SIG-M5 (cell line): ENCODE measurements at places on chromosomes 16 and 17.
A peak's percentile ranks its signal among the peaks of the same experiment; 100 is the strongest.

- no peak for DNase-seq
Observed at GRCh38 chr16:72934636-72935403, 113.1 kb downstream of the ZFHX3 start.

- no peak for DNase-seq
Observed at GRCh38 chr16:85637808-85638647, 24.9 kb downstream of the GSE1 start.

GRCh38 chr16:51051671-51052070, 99.4 kb downstream of the SALL1 start:
- no peak for DNase-seq

DNA sequence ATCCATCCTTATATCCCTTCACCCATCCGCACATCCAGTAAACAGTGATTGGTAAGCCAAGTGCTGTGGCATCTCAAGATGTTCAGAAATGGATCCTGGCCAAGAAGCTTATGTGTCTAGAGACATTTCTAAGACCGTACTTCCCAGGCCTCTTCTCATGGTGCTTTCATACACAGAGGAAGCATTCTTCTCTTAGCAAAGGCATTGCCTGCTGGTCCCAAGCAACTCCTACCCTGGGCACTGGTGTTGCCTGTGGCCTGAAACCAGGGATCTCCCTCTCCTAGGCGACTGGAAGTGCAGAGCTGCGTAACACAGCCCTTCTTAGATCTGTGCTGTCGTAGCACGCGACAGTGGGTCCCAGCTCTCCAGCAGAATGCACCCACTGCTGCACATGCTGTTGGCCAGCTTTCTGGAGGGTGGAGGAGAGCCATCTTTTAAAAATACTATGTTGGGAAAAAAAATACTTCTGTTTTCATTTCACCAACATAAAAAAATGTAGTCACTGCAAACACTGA, 182.9 kb downstream of the CCDC182 start:
- no peak for DNase-seq

- no peak for DNase-seq
Observed at GRCh38 chr16:27195076-27195741, 8.1 kb upstream of the KDM8 start.

DNA sequence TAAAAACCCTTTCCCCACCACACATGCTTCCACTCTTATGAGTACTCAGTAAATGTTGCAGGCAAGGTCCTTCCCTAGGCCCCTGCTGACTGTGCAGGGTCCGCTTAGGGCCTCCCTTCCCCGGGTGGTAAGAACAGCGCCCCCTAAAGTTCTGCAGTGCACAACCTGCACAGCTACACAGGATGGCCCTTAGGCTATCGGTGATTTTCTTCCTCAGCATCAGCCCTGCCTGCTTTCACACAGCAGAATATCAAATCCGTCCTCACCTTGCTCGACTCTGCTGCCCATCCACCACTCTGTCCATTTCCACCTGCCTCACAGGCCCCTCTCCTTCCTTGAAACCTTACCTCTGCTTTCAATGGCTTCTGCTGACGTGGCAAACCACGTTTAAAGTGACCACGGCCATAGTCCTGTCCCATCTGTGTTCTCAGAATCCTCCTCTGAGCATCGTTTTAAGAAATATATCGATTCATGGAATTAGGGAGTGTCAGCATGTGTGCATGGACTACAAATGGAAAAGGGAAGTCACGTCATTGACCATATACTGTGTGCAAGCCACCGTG, 51.4 kb upstream of the TMEM132E start:
- DNase-seq = no peak

DNA sequence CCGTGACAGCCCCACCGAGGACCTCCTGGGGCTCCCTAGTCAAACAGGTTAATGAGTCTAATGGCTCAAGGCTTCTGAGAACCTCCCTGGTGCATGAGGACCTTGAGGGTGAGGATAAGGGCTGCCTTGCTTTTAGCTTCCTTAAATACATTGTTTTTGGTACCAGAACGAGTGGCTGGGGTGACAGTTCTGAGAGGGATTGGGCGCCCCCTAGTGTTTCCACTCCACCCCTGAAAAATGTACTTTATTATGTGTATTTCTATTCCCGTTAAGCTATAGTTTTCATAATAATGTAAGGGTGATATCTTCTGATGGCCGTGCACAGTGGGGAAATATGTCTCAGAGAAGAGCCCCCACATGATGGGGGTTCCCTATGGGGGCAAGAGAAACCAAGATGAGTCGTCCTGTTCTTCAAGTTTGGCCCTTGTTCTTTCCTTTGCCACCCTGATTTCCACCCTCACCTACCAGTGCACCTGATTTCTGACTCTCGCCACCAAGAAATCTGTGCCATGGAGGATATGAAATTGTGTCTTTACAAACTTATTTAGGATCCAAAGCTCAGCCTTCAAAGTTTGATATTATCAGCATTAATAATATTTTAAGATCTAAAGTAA, 14.5 kb upstream of the VWA3A start:
- peak; percentile 7 for DNase-seq

DNA sequence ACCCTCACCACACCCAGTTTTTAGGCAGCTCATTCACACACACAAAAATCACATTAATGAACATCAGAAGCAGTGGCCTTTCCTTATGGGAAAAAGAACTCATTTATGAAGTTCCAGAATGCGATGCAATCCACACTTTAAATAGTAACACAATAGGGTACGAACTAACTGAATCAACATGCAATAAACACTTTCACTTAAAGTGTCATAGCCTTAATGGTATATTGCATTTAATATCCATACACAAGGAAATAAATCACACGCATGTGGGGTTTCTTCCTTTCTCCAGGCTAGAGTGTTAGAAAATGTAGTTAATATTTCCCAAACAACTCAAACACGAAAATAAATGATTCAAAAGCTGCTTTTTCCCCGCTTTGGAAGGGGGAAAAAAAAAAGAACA, 19.7 kb downstream of the ADCY9 start:
- no peak for DNase-seq

DNA sequence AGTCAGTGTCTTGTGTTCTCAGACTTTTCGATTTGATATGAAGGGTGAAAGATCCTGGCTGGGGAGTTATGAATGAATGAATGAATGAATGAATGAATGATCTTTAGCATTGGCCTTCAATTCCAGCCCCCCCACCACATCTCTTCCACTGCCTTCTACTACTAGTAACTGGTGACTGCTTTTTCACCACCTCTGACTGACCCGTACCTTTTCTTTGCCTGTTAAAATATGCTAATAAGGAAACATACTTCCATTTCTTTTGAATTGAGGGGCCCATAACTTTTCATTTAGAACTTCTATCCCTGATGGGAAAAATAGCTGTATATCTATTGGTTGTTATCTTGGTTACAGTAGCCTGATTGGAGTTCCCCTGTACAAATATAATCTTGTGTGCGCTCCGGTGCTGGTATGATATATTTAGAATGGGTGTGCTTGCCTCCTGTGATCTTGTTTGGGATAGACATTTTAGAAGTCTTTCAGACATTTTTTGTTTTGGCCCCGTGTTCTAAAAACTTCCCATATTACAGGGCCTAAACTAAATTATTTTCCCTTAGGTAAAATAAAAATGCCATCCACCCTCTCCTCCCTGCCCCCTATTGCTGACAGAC, 3.4 kb downstream of the LYRM1 start:
- no peak for DNase-seq

- no peak for DNase-seq
Observed at GRCh38 chr17:385178-385835, 32.7 kb upstream of the RPH3AL start.

- DNase-seq = no peak
Observed at GRCh38 chr17:27366437-27366836, 72.5 kb downstream of the WSB1 start.

GRCh38 chr16:22789281-22789945, 24.5 kb upstream of the HS3ST2 start:
- DNase-seq = no peak

GRCh38 chr17:12627781-12628451, 37.8 kb upstream of the MYOCD start:
- DNase-seq = no peak

GRCh38 chr17:81176666-81177065, 10.6 kb upstream of the AATK start:
- DNase-seq = no peak

DNA sequence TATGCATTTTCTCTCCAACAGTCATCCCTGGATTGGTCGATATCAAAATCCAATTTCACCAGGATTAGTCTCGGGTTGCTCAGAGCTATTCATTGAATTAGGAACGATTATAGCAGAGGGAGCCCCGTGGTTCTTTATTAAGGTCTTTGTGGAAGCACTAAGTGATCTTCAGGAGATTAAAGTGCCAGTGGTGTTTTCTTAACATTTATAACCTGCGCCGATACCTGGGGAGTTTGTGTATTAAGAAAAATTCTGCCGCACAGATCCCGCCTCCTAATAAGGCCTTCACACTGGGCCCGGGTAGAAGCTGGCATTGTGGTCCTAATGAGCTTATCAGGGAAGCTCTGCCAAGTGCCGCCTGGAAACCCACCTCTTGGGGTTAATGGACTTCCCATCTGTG, 238.7 kb downstream of the RBFOX1 start:
- DNase-seq = no peak

DNA sequence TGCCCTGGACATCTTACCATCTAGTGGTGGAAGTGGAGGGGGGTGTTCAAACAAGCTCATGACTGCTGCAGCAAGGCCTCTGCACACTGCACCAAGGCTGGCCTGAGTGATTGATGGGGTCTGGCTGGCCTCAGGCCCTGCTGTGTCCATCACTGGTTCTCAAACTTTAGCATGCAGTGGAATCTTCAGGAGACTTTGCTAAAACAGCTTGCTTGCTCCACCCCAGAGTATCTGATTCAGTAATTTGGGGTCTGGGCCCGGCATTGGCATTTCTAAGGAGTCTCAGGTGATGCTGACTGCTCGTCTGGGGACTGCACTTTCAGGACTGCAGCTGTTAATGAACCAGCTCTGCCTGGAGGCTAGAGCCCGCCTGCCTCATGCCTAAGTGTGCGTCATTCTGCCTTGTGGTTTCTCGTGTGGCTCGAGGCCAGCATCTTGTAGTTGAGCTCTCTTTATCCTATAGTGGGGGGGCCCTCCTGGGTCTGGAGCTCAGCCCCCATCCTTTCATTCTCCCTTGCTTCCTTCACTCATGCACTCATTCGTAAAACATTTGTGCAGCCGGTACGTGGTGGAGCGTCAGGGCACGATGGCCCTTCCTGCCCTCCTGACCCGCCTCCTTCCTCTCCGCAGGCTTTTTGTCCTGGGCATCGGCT, 4.1 kb downstream of the MGAT5B start:
- DNase-seq = no peak

- no peak for DNase-seq
Observed at GRCh38 chr16:89923640-89924296, 626 bp downstream of the TUBB3 start.

- no peak for DNase-seq
Observed at GRCh38 chr17:70288540-70289290, 119.4 kb downstream of the KCNJ2 start.

GRCh38 chr17:61519139-61519538, 66.9 kb downstream of the TBX4 start:
- no peak for DNase-seq

GRCh38 chr16:69893106-69893505, 58.0 kb upstream of the CLEC18A start:
- DNase-seq = no peak

- no peak for DNase-seq
Observed at GRCh38 chr17:8896641-8897635, 29.5 kb upstream of the PIK3R6 start.

GRCh38 chr16:88790312-88791211, 5.5 kb upstream of the PIEZO1 start:
- DNase-seq = no peak

DNA sequence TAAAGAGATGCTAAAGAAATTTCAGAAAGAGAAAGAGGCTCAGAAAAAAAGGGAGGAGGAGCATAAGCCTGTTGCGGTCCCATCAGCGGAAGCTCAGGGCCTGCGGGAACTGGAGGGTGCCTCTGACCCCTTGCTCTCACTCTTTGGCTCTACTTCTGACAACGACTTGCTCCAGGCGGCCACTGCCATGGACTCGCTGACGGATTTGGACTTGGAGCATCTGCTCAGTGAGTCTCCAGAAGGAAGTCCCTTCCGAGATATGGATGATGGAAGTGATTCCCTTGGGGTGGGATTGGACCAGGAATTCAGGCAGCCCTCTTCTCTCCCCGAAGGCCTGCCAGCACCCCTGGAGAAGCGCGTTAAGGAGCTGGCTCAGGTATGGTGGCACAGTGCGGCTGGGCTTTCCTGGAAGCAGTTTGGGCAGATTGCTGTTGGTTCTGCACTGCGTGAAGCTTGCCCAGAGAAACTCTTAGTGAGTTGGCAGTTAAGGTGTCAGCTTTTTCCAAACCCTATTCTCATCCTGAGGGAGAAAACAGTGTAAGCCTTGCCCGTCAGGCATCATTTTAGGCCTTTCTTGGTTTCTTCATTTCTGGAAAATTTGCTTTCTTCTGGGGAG, 13.6 kb downstream of the UBN1 start:
- no peak for DNase-seq

DNA sequence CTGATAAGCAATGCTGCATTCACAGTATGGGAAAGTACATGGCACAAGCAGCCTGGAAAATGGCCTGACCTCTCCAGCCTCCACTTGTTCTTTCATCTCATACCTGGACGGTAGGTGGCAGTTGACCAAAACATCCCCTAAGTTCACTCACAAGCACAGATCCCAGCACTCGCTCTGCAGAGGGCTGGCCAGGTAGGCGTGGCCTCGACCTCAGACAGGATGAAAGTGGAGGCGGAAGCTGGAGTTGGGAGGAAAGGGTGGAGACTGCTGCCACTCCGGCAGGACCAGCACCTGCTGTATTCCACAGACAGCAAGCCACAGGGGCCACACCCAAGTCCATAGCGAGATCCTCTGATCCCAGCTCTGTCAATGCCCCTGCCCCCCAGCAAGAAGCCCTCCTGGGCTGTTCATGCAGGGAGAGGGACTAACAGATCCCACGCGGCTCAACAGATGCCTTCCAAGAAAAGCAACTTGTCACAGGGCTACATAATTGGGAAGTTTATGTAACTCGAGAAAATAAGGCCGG, 31.3 kb downstream of the ZCCHC14 start:
- no peak for DNase-seq

DNA sequence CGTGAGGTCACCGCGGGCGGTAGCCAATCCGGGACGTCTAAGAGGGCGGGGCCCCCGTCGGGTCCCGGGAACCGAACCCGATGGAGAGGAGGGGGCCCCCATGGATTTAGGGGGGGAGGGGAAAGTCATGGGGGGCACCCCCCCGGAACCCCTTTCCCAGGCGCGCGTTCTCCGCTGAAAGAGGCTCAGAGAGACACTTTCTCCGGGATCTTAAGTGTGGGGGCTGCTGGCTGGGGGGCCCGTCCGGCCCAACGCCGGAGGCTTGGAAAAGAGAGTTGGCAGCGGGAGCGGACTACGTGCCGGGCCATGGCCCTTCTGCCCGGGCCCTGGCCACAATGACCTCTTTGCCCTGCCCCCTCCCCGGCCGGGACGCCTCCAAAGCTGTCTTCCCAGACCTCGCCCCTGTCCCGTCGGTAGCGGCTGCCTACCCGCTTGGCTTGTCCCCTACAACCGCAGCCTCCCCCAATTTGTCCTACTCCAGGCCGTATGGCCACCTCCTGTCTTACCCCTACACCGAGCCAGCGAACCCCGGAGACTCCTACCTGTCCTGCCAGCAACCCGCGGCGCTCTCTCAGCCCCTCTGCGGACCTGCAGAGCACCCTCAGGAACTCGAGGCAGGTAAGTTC, at the start of gene DLX4:
DLX4 (plus strand) TSS at position 57 of the 626 bp plus-strand sequence; CDS start at position 336, 279 bp downstream.
- no peak for DNase-seq

GRCh38 chr16:66164581-66165247, 201.8 kb upstream of the CDH5 start:
- no peak for DNase-seq

GRCh38 chr16:35011-35677, 18.3 kb downstream of the POLR3K start:
- peak; percentile 30 for DNase-seq

GRCh38 chr17:38852771-38853291, 690 bp downstream of the RPL23 start:
- DNase-seq = no peak

GRCh38 chr17:37375706-37376105, at the start of gene C17orf78:
Gene C17orf78 (plus strand): TSS chr17:37375985. CDS start chr17:37376093, 108 bp downstream.
- DNase-seq = no peak
